H1 (cell line): ENCODE measurements at places on chromosomes 11 and 22.

DNA sequence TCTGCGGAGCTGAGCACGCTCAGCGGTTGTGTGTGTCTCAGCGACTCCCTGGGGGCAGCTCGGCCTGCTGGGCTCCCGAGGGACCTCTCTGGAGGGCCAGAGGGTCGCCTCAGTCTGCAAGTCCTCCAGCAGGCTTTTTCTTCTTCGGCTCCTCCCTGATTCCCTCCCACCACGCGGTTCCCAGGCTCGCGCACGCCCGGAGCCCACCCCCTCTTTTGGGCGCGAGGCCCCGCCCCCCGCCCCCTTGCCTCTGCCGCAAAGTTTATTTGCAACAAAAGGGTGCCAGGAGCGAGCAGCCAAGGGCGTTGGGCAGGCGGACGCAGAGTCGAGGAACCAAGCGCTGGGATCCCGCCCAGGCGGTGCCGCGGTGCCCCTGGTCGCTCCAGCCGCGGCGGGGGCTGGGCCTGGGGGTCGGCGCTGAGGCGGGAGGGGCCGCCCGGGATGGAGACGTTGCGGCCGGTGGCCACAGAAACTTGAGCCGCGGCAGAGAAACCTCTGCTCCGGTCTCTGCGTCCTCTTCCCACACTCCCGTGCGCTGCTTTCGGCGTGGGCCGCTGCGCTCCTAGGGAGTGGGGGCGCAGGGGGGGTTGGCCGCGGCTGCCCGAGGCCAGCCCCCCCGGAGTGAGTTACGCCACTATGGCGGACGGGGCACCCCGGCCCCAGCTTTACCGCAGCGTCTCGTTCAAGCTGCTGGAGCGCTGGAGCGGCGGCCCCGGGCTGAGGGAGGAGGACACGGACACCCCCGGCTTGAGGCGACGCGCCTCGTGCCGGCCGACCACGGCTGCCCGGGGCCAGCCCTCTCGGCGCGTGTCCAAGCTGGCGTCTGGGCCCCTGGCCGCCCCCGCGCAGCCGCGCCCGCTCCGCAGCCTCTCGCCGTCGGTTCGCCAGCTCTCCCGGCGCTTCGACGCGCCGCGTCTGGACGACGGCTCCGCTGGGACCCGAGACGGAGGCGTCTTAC is at the start of gene ARHGEF17:
ARHGEF17 (plus strand) TSS at position 274 of the 958 bp plus-strand sequence; CDS start at position 637, 363 bp downstream.
- peaks cover 6% of the 10 kb centered on the region; the same call in 1 of the 2 replicates for H3K4me1 ChIP-seq
- no peaks in the 10 kb centered on the region for H3K36me3 ChIP-seq
- H3K4me3 ChIP-seq = peak within 1 kb of the TSS; percentile 84

DNA sequence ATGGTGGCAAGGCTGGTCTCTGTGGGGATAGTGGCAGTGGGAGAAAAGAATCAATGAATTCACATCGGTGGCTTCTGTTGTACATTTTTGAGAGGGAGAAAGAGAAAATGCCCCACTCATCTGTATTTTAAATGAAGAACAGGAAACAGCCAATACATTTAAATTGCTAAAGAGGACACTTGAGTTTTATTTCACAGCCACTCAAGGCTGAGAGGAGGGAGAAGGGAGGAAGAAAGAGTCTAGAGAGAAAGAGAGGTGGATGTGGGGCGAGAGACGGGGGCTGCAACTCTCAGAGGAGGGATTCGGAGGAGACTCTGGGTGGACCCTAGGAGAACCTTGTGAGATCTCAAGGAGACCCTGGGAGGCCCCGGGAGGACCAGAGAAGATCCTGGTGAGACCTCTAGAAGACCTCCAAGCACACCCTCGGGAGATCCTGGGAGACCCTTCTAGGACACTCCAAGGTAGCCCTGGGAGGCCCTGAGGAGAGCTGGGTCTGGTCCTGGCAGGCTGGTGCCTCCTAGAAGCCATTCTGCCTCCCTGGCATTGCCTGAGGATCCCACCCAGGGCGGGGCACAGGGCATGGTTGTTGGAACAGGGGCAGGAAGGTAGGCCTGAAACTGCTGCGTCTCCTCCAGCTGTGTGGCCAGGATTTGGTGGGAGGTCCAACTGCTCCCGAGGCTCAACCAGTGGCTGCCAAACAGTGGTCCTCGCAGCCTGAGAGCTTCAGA is 91.0 kb upstream of the SHISAL1 start:
- H3K4me3 ChIP-seq = no peak overlapping the region
- H3K4me1 ChIP-seq = peaks cover 10% of the 10 kb centered on the region
- no peaks in the 10 kb centered on the region for H3K36me3 ChIP-seq

DNA sequence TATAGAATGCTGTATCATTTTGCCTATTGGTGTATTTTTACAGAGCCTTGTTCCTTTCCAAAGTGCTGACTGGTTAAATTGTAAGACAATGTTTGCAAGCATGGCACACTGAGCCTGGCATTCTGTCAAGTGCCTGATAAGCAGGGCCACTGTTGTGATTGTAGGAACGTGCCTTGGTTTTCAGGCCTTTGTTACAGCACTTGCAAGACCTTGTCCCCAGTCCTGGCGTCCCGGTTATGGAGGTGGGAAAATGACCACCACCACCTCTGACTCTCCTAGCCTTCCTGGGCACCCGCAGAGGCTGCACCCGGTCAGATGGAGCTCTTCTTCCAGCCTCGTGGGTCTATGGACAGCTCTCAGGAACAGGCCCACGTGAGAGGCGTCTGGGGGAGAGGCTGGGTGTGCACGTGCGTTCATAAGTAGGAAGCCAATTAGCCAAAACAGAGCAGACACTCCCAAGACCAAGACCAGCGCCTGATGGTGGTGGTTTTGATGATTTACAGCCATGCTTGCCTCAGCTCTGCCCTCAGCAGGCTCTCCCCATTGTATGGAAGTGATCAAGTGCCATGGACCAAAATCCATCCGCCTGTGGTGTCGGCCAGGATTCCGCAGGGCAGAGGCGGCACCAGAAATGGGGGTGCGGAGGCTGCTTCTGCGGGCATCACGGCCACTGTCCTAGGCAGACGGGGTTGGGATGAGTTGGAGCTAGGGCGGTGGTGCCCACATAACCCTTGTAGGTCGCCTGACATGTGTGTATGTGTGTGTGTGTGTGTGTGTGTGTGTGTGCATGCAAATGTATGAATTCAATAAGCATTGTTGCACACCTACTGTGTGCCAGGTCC is 89.8 kb downstream of the RTL6 start:
- no peak overlapping the region for H3K27ac ChIP-seq
- no peaks in the 10 kb centered on the region for H3K36me3 ChIP-seq
- no peak overlapping the region for H3K4me3 ChIP-seq
- peaks cover 6% of the 10 kb centered on the region for H3K4me1 ChIP-seq
- H3K27me3 ChIP-seq = no peaks in the 10 kb centered on the region

DNA sequence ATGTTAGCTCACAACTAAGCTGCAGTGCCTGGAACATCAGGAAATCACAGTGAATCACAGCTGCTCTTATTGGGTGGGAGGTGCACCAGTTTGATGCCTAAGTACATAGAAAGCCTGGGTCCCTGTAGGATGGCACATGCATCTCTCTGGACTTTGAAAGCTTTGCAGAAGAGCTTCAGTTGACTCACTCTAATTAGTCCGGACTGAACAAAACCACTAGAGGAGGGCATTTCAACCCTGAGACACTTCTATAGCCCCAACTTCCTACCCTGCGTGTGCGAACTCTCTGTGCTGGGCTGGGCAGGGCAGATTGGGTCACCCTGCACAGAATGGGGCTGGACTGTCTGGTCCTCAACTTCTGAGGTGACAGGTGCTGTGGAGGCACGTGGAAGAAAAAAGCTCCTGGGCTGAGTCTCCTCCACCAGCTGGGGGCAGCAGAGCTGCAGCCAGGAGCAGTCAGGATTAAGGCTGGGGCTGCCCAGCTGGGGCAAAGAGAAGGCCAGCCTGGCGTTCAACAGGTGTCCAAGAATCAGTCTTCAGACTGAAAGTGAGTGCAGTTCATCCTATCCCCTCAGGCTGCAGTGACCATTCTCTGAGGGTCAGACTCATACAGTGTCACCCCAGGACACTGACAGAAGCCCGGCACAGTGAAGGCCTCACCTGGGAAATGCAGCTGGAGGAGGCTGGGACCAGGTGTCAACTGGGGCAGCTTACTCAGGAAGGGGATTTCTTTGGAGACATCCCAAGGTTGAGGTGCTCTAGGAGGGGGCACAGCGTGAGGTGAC is 22.1 kb downstream of the GGTLC2 start:
- H3K27me3 ChIP-seq = peaks cover 42% of the 10 kb centered on the region
- H3K27ac ChIP-seq = no peak overlapping the region
- H3K4me3 ChIP-seq = no peak overlapping the region

GRCh38 chr11:42225664-42226063 is 766.2 kb upstream of the LRRC4C start:
- H3K4me3 ChIP-seq = no peak overlapping the region
- no peak for DNase-seq
- H3K27me3 ChIP-seq = no peaks in the 10 kb centered on the region
- no peaks in the 10 kb centered on the region; the same call in 1 of the 2 replicates for H3K4me1 ChIP-seq

DNA sequence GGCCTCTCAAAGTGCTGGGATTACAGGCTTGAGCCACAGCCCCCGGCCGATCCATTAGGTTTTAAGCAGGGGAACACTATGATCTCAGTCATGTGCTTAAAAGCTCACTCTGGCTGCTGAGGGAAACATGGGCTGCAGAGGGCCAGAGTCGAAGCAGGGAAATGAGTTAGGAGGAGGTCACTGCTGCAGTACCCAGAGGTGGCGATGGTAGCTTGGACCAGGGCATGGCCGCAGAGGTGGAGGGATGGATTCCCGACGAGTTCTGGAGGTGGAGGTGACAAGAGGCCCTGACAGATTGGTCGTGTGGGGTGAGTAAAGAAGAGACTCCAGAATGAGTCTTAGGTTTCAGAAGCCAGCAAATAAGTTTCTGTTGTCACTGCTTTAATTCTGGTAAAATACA is 54.4 kb upstream of the INCENP start:
- DNase-seq = no peak
- H3K4me3 ChIP-seq = no peak overlapping the region
- H3K36me3 ChIP-seq = no peaks in the 10 kb centered on the region
- no peak overlapping the region for H3K27ac ChIP-seq
- H3K4me1 ChIP-seq = no peaks in the 10 kb centered on the region

DNA sequence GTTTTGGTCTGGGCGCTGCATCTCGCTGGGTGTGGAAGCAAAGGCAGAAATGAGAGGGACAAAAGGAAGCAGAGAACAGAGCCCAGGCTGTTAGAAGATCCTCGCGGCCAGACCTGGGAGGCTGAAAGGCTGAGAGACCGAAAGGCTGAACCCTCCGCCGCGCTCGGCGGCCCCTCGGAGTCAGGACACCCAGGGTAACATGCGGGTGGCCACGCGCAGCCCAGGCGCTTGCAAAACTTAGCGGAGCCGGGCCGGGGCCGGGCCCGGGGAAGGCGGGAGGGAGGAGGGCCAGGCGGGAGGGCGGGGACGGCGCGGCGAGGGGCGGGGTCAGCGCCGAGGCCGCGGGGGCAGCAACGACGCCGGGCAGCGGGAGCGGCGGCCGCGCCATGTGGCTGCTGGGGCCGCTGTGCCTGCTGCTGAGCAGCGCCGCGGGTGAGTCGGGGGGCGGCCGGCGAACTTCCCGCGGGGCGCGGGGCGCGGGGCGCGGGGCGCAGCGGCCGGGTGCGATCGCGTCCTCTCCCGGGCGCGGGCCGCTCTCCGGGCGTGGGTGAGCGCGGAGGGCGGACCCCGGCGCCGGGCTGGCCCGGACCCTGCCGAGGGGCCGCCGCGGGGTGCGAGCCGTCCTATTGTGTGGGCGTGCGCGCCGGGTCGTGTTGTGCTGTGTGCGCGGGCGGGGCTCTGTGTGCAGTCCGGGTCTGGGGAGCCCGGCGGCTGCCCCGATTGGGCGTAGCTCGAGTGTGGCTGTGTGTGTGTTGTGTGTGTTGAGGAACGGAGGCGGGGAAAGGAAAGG is at the start of gene LDLRAD3:
LDLRAD3 (plus strand) TSS at position 350 of the 790 bp plus-strand sequence; CDS start at position 387, 37 bp downstream.
- peaks cover 20% of the 10 kb centered on the region for H3K4me1 ChIP-seq
- no peaks in the 10 kb centered on the region for H3K27me3 ChIP-seq
- peak within 1 kb of the TSS; percentile 67; the same call in 1 of the 2 replicates for H3K27ac ChIP-seq
- no peaks in the 10 kb centered on the region for H3K36me3 ChIP-seq

GRCh38 chr22:17893900-17894535 is 119.7 kb upstream of the BID start:
- H3K27me3 ChIP-seq = no peaks in the 10 kb centered on the region
- no peak overlapping the region for H3K27ac ChIP-seq
- H3K4me3 ChIP-seq = no peak overlapping the region
- H3K4me1 ChIP-seq = no peaks in the 10 kb centered on the region
- H3K36me3 ChIP-seq = peaks cover 15% of the 10 kb centered on the region; the same call in 1 of the 2 replicates

DNA sequence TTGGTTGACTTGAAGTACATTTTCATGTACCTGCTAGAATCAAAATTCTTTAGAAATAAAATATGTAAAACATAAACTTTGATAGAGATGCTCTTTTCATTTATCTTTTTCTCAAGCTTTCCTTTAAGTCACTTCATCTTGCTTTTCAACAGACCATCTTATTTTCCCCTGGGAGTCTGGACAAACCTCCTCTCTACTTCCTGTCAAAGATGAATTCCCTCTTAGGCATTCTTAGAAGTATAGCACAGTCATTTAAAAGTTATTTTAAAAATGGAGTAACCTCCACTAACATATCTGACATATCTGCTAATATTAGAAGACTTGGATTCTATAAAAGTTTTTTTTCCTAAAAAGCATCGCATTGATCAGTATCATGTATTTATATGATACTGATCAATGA is 84.8 kb upstream of the PAX6 start:
- no peak for DNase-seq
- no peaks in the 10 kb centered on the region for H3K36me3 ChIP-seq
- H3K27ac ChIP-seq = no peak overlapping the region
- H3K27me3 ChIP-seq = no peaks in the 10 kb centered on the region
- no peak overlapping the region for H3K4me3 ChIP-seq
- H3K4me1 ChIP-seq = no peaks in the 10 kb centered on the region
